ENCODE measurements at places on chromosomes 7 and 10. TPM values are rescaled to one million over a fixed set of nuclear protein-coding genes. Genes with fewer than 3 reads are reported as not detected.

DOCK1 gene
- polyA plus RNA-seq: 15.5 TPM

GRID1 gene
- 0.13 TPM for polyA plus RNA-seq

FAM25G gene
- not detected for polyA plus RNA-seq

NPSR1 gene
- polyA plus RNA-seq: not detected

EZH2 gene
- polyA plus RNA-seq: 32.7 TPM

CPED1 gene
- polyA plus RNA-seq: 4.4 TPM

Data from SK-N-SH (cell line).